AG04449 (cell line): ENCODE measurements at places on chromosomes 16 and 17.

- DNase-seq = no peak
These were observed 172.4 kb downstream of the PMP22 start for GRCh38 chr17:15092762-15093161.

DNA sequence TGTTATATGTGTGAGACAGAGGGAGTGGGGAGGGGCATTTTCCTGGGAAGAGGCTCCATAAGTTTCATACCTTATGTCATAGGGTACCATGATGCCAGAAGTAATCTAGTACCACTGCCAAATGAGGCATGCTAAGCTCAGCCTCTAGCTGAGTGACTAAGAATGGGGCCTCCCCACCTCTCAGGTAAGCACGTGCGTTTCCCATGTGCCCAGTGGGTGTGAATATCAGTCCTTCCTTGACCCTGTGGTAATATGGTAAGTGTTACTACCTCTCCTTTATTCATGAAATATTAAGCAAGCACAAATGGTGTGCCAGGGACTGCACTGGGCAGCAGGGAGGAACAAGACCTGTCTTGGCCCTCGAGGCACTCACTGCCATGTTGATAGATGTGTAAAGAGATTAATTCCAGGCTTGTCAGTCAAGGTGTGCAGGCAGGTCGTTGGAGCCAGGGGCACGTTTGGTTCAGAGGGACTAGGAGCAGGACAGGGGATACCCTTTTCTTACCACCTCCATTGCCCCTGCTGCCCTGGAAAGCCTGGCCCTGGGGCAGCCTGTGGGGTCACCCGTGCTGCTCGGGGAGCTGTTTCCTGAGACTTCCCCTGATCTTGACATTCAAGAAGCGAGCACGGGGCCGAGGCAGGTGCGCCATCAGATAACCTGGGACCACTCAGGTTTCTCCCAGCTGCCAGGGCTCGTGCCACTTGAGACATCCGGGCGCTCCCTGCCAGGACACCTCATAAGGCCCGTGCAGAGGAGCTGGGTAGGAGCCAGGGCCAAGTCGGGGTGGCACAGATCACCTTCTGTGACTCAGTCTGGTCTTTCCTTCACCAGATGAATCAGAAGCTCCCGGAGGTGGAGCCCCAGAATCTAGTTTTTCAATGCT lies 8.8 kb downstream of the RSAD1 start:
- DNase-seq = no peak

GRCh38 chr17:34633760-34634159 lies 54.4 kb downstream of the TMEM132E start:
- no peak for DNase-seq

- no peak for DNase-seq
These were observed 1.2 kb upstream of the BLTP2 start for GRCh38 chr17:28646039-28646754.

DNA sequence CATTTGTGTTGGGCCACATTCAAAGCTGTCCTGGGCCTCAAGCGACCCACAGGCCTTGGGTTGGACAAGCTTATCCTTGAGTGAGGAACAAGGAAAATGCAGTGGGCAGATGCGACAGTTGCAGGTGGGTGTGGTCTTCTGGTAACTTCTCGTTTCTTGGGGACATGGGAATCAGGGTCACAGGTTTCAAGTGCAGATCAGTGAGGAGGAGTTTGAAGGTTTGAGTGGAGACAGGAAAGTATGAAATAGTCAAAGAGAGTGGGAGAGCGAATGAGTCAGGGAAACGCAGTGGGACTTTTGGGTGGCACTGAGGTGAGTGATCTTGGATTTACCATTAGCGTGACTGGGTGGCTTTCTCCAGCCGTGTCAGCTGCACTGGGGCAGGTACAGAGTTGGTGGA lies 15.4 kb upstream of the CCL22 start:
- no peak for DNase-seq
